ENCODE measurements at places on chromosomes 1 and 21. TPM values are rescaled to one million over a fixed set of nuclear protein-coding genes. Genes with fewer than 3 reads are reported as not detected.
A peak's percentile ranks its signal among the peaks of the same experiment; 100 is the strongest.

- no peak for DNase-seq
These were observed 47.3 kb upstream of the PLPPR4 start for GRCh38 chr1:99216956-99217355.

GRCh38 chr1:50704126-50704525 is 255.9 kb downstream of the FAF1 start:
- peak; percentile 28 for DNase-seq

DNA sequence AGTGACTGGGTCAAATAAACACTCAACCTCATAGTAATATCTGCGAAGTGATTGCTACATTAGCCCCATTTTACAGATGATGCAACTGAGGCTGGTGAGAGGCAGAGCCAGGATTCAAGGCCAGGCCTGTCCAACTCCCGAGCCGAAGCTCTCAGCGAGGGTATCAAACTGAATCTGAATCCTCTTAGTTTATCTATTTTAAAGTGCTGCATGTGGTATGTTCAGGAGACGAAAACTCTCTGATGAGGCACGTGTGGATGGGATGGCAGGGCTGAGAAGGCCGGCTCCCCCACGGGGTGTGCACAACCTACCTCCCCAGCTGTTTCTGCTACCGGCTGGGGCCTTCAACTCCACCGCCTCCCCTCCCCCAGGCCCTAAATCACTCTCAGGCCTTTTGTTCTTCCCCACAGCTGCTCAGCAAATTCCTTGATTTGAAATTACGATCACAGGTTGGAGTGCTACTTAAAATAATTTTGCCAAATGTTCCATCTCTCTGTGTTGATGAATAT is 171.8 kb downstream of the TOMM20 start:
- DNase-seq: peak; percentile 63

The LCE6A gene
- not detected for total RNA-seq

The OR2G6 gene
- not detected for total RNA-seq

The C8B gene
- total RNA-seq: not detected

- no peak for DNase-seq
These were observed 119.9 kb downstream of the KCNJ15 start for GRCh38 chr21:38376693-38377092.

- peak; percentile 20 for DNase-seq
These were observed 437.6 kb downstream of the PTPRU start for GRCh38 chr1:29673669-29674626.

GRCh38 chr1:209455145-209455544 is 128.4 kb upstream of the CAMK1G start:
- peak; percentile 33 for DNase-seq

DNA sequence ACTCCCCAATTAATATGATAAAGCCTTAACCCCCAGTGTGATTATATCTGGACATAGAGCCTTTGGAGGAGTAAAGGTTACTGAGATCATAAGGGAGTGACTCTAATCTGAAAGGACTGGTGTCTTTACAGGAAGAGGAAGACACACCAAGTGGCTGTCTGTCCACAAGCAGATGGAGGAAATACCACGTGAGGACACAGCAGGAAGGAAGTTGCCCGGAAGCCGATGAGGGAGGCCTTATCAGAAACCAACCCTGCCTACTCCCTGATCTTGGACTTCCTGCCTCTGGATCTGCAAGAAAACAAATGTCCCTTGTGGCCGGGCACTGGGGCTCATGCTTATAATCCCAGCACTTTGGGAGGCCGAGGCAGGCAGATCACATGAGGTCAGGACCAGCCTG is 110.3 kb upstream of the CHRM3 start:
- DNase-seq: no peak

The PLA2G2D gene
- total RNA-seq: not detected

GRCh38 chr1:3902571-3903091 is 2.6 kb upstream of the C1orf174 start:
- DNase-seq: no peak

DNA sequence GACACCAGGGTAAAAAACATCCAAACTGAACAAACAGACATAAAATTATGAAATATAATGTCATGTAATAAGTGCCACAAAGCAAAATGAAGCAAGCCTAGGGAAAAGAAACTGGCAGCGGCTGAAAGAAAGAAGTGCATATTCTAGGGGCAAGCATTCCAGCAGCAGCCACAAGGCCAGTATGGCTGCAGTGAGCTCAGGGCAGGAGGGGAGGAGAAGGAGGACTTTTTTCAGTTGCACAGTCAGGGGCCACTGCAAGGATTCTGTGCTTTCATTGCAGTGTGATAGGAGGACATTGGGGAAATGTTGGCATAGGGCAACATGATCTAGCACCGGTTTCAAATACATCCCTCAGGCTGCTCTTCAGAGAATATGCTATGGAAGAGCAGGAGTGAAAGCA is 263.8 kb downstream of the NEGR1 start:
- DNase-seq: no peak

- no peak for DNase-seq
These were observed 103.2 kb upstream of the APP start for GRCh38 chr21:26273686-26274313.

All from A172 (cell line).